ENCODE measurements at places on chromosomes 7 and 10. TPM values are rescaled to one million over a fixed set of nuclear protein-coding genes. Genes with fewer than 3 reads are reported as not detected.

The MSMB gene
- not detected for polyA plus RNA-seq

The VAX1 gene
- polyA plus RNA-seq: not detected

The ENO4 gene
- polyA plus RNA-seq: 0.76 TPM

The ICA1 gene
- 6.5 TPM for polyA plus RNA-seq

The STEAP4 gene
- not detected for polyA plus RNA-seq

The ATG9B gene
- polyA plus RNA-seq: 2.2 TPM

The SPDYE3 gene
- polyA plus RNA-seq: 1.0 TPM

The LRRC18 gene
- not detected for polyA plus RNA-seq

The SLC26A5 gene
- not detected for polyA plus RNA-seq

The HDAC9 gene
- polyA plus RNA-seq: 10.6 TPM

The CARD11 gene
- polyA plus RNA-seq: not detected

The LRRD1 gene
- not detected for polyA plus RNA-seq

The CTAGE8 gene
- not detected for polyA plus RNA-seq

The UPP1 gene
- polyA plus RNA-seq: 10.4 TPM

The PNLIPRP1 gene
- not detected for polyA plus RNA-seq

The ENTPD1 gene
- 4.6 TPM for polyA plus RNA-seq
